ENCODE measurements at places on chromosomes 5 and 9.

GRCh38 chr5:103293099-103293498 is 34.5 kb downstream of the MACIR start:
- DNase-seq: no peak

GRCh38 chr9:87512311-87512710 is 14.6 kb downstream of the DAPK1 start:
- DNase-seq: no peak

GRCh38 chr5:172414531-172415361 is 39.6 kb downstream of the SH3PXD2B start:
- DNase-seq: no peak

- no peak for DNase-seq
Measured at GRCh38 chr5:17604951-17605350, 968 bp downstream of the TAF11L11 start.

DNA sequence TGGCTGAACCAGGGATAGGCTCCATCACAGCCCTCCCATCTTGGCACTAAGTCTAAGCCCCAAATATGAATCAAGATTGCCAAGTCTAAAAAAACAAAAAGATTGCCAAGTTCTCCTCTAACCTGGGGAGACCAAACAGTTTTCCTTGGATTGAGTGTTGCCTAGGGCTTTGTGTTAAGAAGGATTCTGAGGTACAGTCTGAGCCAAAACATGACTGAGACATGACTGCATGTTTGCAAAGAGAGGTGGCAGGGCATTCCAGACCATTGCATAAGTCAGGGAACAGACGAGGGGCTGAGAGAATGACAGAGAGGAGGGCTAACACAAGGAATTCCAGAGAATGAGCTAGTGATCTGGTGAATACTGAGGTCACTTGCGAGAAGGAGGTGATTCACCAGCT is 11.4 kb downstream of the LAMC3 start:
- DNase-seq: no peak

DNA sequence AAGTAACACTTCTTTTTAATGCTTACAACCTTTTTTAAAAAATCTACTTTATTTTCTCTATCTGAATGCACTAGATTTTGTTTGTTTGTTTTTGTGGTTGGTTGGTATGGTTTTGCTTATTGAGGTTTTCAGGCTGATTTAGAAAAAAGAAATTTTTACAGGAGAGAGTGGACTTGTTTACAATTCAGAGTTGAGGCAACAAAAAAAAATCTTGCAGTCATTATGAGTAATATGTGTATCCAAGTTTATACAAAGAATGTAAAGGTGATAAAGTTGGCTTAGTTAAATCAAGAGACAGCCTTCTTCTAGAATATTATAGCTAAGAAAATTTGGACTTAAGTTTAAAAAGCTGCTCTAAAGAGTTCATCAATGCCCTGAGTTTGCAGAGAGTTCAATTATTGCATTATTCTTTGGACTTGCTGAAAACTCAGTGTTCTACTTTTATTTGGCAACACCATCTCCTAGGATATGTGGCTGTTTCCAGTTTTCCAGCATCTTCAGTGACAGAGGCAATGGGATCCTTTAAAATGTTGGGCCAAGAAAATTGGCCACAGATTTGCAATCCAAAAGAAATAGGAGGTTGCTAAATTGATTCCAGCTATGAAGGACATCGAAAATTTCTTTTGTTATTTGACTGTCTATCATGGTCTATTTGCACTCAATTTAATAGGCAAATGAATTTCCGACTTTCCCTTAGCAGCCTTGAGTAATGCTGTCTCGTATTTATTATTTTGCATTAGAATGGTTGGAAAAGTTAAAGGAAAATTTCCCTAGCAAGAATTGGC is 10.7 kb downstream of the STK32A start:
- no peak for DNase-seq

DNA sequence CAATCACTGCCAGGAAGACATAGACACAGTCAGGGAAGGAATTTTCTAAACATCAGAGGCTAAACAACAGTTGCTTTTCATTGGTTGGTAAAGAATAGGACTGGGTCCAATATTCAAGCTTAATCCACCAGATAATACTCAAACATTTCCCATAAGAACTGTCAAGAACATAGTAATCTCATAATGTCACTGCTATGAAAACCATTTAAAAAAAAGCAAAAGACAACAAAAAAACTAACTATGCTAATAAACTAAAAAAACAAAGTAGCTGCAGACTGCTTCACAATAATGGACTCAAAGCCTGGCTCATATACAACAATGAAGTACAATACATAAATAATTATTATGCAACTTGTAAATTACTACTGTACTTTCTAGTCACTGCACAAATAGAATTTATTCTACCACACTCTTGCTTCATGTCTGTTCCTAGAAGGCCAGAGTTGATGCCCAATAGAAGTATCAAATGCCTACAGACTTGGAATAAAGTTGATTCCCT is 148.7 kb downstream of the MLLT3 start:
- no peak for DNase-seq

DNA sequence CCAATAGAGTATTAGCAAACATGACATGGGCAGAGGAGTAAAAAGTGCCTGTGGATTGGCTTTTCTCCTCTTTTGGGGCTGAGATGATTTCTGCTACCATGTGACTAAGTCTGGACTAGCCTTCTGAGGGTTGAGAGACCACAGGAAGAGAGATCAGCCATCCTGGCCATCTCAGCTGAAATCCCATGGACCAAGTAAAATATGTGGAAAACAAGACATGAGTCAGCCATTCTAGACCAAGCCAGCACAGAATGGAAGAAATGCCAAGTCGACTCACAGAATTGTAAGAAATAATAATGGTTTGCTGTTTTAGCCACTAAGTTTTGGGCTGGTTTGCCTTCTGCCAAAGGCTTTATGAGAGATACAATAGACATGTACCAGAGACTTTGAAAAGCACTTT is 377.8 kb downstream of the CHSY3 start:
- no peak for DNase-seq

DNA sequence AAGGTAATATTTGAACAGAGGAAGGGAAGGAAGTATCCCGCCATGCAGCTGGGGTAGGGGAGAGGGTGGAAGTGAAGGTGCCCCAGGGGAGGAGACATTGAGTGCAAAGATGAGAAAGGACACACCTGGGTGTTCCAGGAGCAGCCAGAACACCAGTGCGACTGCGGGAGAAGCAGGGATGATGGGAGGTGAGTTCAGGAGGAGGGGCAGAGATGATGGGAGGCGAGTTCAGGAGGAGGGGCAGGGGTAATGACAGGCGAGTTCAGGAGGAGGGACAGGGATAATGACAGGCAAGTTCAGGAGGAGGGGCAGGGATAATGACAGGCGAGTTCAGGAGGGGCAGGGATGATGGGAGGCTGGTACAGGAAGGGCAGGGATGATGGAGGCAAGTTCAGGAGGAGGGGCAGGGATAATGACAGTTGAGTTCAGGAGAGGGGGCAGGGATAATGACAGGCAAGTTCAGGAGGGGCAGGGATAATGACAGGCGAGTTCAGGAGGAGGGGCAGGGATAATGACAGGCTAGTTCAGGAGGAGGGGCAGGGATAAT is 17.2 kb upstream of the SPOCK1 start:
- DNase-seq: no peak

- no peak for DNase-seq
Measured at GRCh38 chr5:163439092-163439425, 1.7 kb downstream of the CCNG1 start.

GRCh38 chr5:164235300-164235891 is 730.0 kb downstream of the MAT2B start:
- DNase-seq: no peak

- no peak for DNase-seq
Measured at GRCh38 chr5:40321514-40321913, 358.2 kb upstream of the PTGER4 start.

DNA sequence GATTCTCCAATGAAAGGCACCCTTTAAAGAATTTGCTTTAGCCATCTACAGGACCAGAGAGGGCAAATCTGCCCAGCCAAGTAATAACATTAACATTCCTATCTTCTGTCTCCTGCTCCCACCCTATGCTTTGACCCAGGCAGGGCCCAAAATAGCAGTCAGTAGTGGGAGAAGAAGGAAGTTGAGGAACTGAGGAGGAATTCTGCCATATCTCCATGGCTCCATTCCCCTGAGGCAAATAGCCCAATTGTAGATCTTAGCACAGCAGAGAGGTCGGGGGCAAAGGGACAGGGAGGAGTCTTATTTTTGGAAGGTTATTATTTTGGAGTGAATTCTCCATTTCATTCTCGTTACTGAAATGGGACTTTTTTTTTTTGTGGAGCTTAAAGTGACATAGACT is 111.1 kb upstream of the IFNK start:
- no peak for DNase-seq

DNA sequence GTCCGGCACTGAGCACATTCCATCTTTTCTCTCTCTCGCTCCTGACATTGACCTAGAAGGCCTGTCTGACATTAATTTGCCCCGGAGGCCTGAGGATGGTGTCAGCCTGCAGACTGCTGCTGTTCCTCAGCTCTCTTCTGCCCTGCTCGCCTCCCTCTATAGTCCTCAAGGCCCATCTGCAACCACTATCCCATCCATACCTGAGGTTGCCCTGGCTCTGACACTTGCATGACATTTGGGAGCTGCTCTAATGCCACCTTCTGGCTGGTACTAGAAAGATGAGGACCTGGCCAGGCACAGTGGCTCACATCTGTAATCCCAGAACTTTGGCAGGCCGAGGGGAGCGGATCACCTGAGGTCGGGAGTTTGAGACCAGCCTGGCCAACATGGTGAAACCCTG is 38.6 kb upstream of the GGTA1 start:
- no peak for DNase-seq

- no peak for DNase-seq
Measured at GRCh38 chr5:72908664-72909063, 47.2 kb upstream of the FCHO2 start.

- no peak for DNase-seq
Measured at GRCh38 chr9:78289474-78289873, 7.5 kb upstream of the PSAT1 start.

- peak; percentile 67 for DNase-seq
Measured at GRCh38 chr9:18442629-18443491, 31.1 kb upstream of the ADAMTSL1 start.

GRCh38 chr9:119224431-119224830 is 144.8 kb downstream of the BRINP1 start:
- DNase-seq: no peak

- no peak for DNase-seq
Measured at GRCh38 chr9:78089111-78089510, 57.5 kb upstream of the GNAQ start.

DNA sequence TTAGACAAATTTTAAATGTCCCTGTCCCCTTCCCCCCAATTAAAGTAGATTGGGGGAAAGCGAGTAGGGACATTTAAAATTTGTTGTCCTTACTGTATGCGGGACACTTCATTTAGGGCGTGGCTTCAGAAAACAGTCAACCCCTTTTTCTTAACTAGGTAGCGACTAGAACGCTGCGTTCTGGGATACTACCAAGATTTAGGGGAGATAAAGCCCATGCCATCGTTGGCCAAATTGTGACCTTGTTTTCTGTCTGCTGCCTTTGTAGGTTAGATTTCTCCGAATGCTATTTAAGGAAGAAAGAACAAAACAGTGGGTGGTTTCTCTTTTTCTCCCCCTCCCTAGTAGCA is 1.2 kb downstream of the CKS2 start:
- no peak for DNase-seq

DNA sequence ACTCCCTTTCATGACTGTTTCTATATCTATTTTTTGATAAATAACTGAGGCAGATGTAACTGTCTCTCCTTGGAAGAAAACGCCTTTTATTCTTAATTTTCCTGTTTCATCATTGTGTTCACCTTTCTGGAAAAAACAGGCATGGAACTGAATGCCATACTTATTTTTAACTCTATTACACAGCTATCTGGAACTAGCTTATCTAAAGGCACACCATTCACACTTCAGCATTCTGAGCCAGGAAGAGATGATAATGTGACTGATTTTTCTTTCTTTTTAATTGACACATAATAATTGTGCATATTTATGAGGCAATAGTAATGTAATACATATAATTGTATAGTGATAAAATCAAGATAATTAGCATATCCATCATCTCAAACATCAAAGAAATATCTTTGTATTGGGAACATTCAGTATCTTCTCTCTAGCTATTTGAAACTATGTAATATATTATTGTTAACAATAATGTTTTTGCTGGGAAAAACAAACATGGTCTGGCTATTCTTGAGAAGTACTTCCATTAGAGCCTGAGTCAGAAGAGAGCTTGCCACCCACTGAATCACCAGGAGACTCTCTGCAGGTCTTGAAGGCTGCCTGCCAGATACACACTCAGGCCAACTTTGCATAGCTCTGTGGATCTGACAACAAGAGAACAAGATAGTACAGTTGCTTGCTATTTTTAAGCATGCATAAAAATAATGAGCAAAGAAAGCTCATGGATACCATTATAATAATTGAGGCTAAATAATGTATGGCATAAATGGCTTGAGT is 501.0 kb upstream of the EDIL3 start:
- DNase-seq: no peak

- no peak for DNase-seq
Measured at GRCh38 chr9:108339251-108339650, 516.5 kb downstream of the ACTL7B start.

- DNase-seq: no peak
Measured at GRCh38 chr5:171223927-171224326, 85.1 kb upstream of the TLX3 start.

DNA sequence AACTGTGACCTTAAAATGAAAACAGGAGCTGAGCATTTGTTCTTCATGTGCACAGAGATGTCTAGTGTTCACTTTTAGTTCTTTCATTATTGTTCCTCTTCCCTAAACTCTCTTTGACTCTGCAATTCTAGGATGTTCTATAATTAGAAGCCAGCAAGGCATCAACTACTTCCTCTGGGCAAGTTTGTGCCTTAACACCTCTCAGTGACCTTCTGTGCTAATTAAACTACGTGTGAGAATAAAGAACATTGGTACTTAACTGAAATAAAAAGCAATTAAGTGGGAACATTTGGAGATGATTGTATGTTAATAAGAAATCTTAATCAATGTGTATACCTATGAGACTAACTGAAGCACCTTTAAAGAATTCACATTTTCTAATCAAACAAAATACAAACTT is 242.8 kb downstream of the RASEF start:
- no peak for DNase-seq

DNA sequence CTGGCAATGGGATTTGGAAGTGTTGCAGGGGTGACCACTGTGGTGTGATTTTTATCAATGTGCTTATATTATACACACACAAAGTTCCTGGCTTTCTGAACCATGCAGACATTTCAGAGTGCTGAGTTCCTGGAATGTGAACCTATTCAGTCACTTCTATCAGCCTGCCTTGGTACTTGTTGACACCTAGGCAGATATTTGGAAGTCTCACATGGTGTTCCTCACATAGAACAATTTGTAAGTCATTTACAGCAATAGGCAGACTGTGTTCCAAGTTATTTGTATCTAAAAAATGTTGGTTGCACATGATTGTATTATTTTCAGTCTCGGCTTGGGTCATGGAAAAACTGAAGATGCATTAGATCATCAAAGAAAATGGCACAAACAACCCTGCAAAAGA is 182.2 kb downstream of the SREK1 start:
- DNase-seq: no peak

DNA sequence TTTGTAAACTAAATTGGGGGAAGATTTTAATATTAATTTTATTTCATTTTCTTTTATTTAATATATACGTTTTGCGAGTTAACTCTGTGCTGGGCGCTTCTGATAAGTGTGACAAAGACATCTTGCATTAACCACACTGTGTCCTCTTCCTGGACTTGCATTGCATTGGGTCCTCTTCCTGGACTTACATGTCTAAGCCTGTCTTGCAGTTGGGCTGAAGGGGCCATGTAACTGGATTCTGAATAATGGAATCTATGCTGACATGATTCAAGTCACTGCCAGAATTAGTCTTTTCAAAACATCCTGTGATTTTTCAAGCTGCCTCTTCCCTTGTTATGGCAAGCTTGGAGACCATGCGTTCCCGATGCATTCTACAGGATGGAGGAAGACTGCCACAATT is 122.6 kb downstream of the TRIM32 start:
- no peak for DNase-seq

GRCh38 chr9:129344641-129345495 is 166.8 kb upstream of the IER5L start:
- DNase-seq: no peak

All from neuronal stem cell (in vitro differentiated cells).